ENCODE measurements at places on chromosomes 5 and 9.

DNA sequence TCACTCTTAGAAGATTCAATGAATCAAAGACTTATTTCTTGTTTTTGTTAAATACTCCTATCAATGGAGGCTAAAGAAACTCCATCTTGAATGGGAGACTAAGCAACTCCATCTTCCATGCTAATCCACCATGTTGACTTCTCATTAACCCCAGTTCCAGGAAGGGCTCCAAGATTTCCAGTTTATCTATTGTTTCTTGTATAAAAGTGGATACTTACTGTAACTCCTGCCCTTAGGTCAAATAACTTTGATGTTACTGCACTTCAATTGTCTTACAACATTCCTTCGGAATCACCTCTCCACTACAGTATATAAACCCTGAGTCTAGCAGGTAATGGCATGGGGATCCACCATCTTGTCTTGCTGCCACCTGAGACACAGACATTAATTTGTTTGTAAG is 63.0 kb downstream of the PUM3 start:
- H3K4me1 ChIP-seq = no peaks in the 10 kb centered on the region
- H3K4me3 ChIP-seq = no peak overlapping the region
- H3K27ac ChIP-seq = no peak overlapping the region
- DNase-seq = no peak
- H3K27me3 ChIP-seq = no peaks in the 10 kb centered on the region

GRCh38 chr9:72586388-72587130 is 65.2 kb downstream of the TMC1 start:
- peaks cover 1% of the 10 kb centered on the region for H3K36me3 ChIP-seq
- peaks cover 53% of the 10 kb centered on the region for H3K4me1 ChIP-seq

DNA sequence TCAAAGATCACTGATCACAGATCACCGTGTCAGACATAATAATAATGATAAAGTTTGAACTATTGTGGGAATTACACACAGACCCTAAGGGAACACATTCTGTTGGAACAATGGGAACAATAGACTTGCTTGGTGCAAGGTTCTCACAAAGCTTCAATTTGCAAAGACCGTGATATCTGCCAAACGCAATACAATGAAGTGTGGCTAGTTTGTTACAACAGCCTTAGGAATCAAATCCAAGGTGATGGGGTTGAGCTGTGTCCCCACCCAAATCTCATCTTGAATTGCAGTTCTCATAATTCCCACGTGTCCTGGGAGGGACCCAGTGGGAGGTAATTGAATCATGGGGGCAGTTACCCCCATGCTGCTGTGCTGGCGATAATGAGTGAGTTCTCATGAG is 20.8 kb downstream of the KYAT1 start:
- no peak overlapping the region for H3K4me3 ChIP-seq
- H3K36me3 ChIP-seq = no peaks in the 10 kb centered on the region
- DNase-seq = no peak
- H3K27ac ChIP-seq = no peak overlapping the region
- no peaks in the 10 kb centered on the region for H3K27me3 ChIP-seq

- H3K4me1 ChIP-seq = peaks cover 9% of the 10 kb centered on the region
- no peaks in the 10 kb centered on the region for H3K27me3 ChIP-seq
- no peak overlapping the region for H3K4me3 ChIP-seq
These were observed 74.2 kb downstream of the OXCT1 start for GRCh38 chr5:41796061-41796460.

GRCh38 chr9:113876151-113876992 is at the start of gene ZNF618:
ZNF618 (plus strand) TSS chr9:113876309; CDS start chr9:113876381, 72 bp downstream.
- H3K27me3 ChIP-seq = peaks cover 40% of the 10 kb centered on the region
- peak within 1 kb of the TSS; percentile 20 for H3K27ac ChIP-seq
- H3K36me3 ChIP-seq = no peaks in the 10 kb centered on the region
- DNase-seq = no peak

- no peaks in the 10 kb centered on the region for H3K4me1 ChIP-seq
- no peaks in the 10 kb centered on the region for H3K36me3 ChIP-seq
- no peak overlapping the region for H3K4me3 ChIP-seq
- no peak for DNase-seq
- no peak overlapping the region for H3K27ac ChIP-seq
These were observed 34.7 kb upstream of the GFPT2 start for GRCh38 chr5:180387798-180388197.

DNA sequence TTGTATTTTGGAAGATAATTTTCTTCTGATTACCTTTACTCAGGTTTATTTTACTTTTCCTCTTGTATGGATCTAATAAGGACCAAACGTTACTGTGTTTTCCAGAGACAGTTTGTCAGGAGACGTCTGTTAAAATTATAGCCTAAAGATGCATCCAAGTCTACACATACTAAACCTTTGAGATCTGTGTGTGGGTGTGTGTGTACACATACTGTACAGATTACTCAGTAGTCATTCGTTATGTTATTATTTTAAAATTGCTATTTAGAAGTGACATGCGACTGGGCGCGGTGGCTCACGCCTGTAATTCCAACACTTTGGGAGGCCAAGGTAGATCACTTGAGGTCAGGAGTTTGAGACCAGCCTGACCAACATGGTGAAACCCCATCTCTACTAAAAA is 51.6 kb upstream of the CNTLN start:
- no peak overlapping the region for H3K27ac ChIP-seq
- no peaks in the 10 kb centered on the region for H3K36me3 ChIP-seq
- no peak for DNase-seq
- H3K27me3 ChIP-seq = no peaks in the 10 kb centered on the region
- H3K4me1 ChIP-seq = no peaks in the 10 kb centered on the region

DNA sequence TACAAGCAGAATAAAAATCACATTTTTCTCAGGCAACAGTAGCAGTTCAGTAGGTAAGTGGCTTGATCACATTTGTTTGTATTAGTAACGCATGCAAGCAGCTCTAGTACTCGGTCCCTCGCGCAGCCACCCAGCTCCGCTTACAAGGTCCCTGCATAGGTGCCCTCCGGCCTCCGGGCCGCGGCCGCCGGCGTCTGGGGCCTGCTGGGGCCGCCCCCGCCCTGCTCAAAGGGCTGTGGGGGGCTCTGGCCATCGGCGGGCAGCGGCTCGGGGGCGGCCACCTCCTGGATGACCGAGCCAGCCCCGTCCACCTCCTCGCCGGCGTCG is 50.2 kb upstream of the UBAC1 start:
- no peak for DNase-seq
- no peaks in the 10 kb centered on the region for H3K4me1 ChIP-seq
- no peak overlapping the region for H3K27ac ChIP-seq
- no peak overlapping the region for H3K4me3 ChIP-seq
- no peaks in the 10 kb centered on the region for H3K27me3 ChIP-seq
- H3K36me3 ChIP-seq = no peaks in the 10 kb centered on the region

- no peak overlapping the region for H3K4me3 ChIP-seq
- no peak for DNase-seq
- no peak overlapping the region for H3K27ac ChIP-seq
- no peaks in the 10 kb centered on the region for H3K36me3 ChIP-seq
These were observed 87.0 kb downstream of the DAB2IP start for GRCh38 chr9:121738411-121738810.
